Stimulated activated CD4-positive, alpha-beta T cell treated with anti-CD3 and anti-CD28 coated beads, Interleukin-15, amount 100 ng/mL, for 1 hour (primary cell): ENCODE measurements at places on chromosomes 7 and 10.
A peak's percentile ranks its signal among the peaks of the same experiment; 100 is the strongest.

DNA sequence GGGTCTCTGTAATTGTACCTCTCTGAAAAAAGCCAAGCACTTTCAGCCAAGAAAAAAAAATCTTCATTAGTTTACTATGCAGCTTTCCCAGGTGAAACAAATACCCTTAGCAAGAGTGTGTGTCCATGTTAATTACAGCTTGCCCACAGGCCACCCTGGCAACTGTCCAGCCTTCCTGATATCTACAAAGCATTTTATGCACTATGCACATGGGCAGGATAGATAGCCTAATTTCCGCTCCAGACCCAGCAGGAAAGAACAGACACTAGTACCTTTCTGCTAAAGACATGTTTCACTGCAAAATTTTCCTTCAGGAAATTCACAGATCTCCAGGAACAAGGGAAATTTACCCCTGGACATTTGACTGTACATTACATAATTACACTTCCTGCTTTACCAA lies 24.4 kb downstream of the CACNA2D1 start:
- no peak for DNase-seq

- no peak for DNase-seq
Measured at GRCh38 chr10:32326119-32326518, 20.8 kb downstream of the EPC1 start.

- DNase-seq, result no peak
Measured at GRCh38 chr10:95542330-95542729, 18.8 kb downstream of the SORBS1 start.

- DNase-seq, result peak; percentile 20
Measured at GRCh38 chr10:26437637-26438461, at the start of gene APBB1IP. TSS of gene APBB1IP (plus strand) at chr10:26438341. CDS start at chr10:26492327, 53,986 bp downstream.

DNA sequence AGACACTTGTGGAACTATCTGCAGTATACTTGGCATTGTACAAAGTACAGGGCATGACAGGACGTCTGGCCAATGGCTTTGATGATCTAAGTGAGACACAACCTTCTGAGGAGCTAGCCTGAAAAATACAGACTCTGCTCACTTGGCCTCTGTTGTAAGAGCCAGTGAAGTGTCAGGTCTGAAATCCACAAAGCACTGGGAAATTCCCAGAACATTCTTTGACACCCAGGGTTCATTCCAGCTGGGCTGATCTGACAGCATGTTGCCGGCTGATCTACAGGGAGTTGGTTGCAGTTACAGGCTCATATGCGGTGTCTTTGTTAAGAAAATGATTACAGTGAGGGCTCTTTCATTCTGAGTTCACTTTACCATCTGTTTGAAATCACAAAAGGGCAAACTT lies 354.6 kb downstream of the PHF14 start:
- no peak for DNase-seq

DNA sequence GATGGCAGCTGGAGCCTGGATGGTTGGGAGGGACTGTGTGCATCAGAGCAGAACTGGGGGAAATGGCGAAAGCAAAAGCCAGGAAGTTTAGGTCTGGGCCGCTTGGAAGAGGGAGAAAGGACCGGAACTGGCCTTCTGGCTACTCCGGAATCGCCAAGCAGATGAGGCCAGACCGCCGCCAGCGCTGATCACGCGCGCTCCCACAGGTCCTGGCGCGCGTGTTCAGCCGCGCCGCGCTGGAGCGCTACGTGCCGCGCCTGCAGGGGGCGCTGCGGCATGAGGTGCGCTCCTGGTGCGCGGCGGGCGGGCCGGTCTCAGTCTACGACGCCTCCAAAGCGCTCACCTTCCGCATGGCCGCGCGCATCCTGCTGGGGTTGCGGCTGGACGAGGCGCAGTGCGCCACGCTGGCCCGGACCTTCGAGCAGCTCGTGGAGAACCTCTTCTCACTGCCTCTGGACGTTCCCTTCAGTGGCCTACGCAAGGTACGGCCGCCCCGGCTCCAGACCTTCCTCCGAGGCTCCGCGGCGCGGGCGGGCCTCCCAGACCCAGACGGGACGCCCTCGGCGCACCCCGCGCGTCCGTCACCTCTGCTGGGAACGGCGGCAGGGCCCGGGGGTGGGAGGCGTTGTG lies 2.0 kb downstream of the CYP26C1 start:
- DNase-seq, result no peak

- DNase-seq, result no peak
Measured at GRCh38 chr7:8480527-8480926, 47.1 kb downstream of the NXPH1 start.
